ENCODE measurements at places on chromosomes 16 and 17.
A peak's percentile ranks its signal among the peaks of the same experiment; 100 is the strongest.

GRCh38 chr17:27218041-27218440 lies 75.9 kb upstream of the WSB1 start:
- DNase-seq, result no peak

DNA sequence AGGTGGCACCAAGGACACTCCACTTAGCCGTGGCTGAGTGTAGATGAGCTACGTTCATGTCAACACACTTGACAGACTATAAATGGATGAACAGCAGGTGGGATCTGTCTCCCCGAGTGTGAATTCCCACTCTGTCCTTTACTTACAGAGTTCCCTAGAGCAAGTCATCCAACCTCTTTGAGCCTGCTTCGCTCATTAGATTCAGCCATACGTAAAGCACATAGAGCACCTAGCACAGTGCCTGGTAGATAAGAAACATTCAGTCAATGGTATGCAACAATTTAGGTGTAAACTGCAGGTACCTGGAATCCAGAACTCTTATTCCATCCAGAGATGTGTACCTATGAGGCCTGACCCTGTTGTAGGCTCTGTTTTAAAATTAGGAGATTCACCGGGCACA lies 227.8 kb upstream of the C16orf82 start:
- DNase-seq, result no peak

DNA sequence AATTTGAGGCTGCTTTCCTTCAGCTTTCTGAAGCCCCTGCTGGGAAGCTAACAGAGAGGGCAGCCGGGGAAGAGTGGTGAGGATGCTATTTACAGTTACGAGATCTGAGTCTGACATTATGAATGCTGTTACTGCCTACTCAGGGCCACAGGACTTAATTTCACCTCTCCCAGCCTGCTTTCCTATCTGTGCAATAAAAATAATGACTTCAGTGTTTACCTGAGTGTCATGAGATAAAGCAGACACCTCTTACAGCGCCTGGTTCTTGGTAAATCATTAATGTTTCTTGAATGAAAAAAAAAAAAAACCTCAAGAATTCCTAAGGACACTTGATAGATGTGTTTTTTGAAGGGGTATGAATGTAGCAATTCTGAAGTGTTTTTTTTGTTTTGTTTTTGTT lies 24.2 kb upstream of the CPHXL start:
- no peak for DNase-seq

DNA sequence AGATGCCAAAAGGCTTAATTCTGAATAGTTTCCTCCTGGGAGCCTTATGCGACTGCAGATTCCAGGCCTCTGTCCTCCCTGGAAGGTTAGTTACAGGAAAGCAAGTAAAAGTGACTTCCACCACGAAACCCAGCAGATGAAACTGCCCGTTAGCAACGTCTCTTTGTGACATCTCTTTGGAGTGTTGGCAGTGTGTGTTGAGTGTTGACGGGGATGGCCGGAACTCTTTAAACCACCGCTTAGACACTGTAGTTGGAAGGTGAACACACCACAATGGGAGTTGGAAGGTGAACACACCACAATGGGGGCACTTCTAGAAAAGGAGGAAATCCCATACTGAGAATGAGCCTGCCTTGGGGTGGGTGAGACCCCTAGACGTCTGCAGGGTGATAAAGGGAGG lies 858 bp downstream of the SKAP1 start:
- DNase-seq, result no peak

GRCh38 chr16:11017499-11017898 lies 73.1 kb downstream of the CLEC16A start:
- DNase-seq, result no peak

GRCh38 chr17:75776386-75777295 lies 8.0 kb upstream of the UNK start:
- DNase-seq, result peak; percentile 83

GRCh38 chr17:82666931-82667667 lies 18.9 kb upstream of the WDR45B start:
- no peak for DNase-seq

DNA sequence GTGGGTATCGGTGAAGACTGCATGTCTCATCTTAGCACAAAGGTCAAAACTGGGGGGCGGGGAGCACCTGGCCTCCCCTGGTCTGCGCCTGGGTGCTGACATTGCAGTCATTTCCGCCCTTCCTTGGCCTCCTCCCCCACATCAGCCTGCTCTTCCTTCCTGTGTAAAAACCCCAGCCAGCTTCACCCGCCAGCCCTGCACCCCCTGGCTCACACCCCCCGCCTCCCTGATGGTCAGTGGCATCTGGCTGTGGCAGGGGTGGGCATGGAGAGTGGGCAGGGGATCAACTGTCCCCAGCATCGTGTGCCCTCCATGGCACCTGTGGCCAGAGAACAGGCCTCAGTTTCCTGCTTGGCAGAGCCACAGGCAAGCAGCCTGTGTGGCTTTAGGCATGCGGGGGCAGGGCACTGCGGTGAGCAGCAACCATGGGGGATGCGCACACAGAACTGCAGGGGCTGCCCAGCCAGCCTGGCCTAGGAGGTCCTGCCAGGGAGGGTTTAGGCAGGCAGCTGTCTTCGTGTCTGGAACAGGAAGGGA lies 26.5 kb upstream of the LASP1NB start:
- DNase-seq, result peak; percentile 93

- no peak for DNase-seq
Observed at GRCh38 chr17:13474073-13474800, 127.5 kb downstream of the HS3ST3A1 start.

GRCh38 chr16:70688246-70688742 lies 2.4 kb upstream of the MTSS2 start:
- DNase-seq, result no peak
